ENCODE measurements at places on chromosomes 11 and 22. TPM values are rescaled to one million over a fixed set of nuclear protein-coding genes. Genes with fewer than 3 reads are reported as not detected.

Gene TENM4
- 61.2 TPM for total RNA-seq

Gene MMP12
- not detected for total RNA-seq

Gene NRIP3
- 0.24 TPM for total RNA-seq

Gene MRGPRF
- 30.7 TPM for total RNA-seq

Gene OR6A2
- not detected for total RNA-seq

Gene TREH
- total RNA-seq: not detected

Gene C11orf16
- total RNA-seq: 3.7 TPM

Gene VWCE
- 17.2 TPM for total RNA-seq

Gene DRICH1
- 0.86 TPM for total RNA-seq

Gene CRYBB3
- not detected for total RNA-seq

Gene SUSD2
- 2.3 TPM for total RNA-seq

Gene C11orf52
- total RNA-seq: 1.5 TPM

Gene MPPED2
- total RNA-seq: 10.1 TPM

Gene DKK3
- total RNA-seq: 84.9 TPM

Gene OR2D2
- total RNA-seq: 0.22 TPM

Gene TMEM184B
- total RNA-seq: 42.2 TPM

Gene OR52I2
- not detected for total RNA-seq

Gene MYRF
- total RNA-seq: 41.3 TPM

Gene CEND1
- total RNA-seq: not detected

Gene ESAM
- total RNA-seq: 7.5 TPM

Gene CRACR2B
- 3.9 TPM for total RNA-seq

Gene DEPDC7
- 2.0 TPM for total RNA-seq

Gene FGF19
- 0.31 TPM for total RNA-seq

Gene GAS2
- total RNA-seq: 3.4 TPM

Gene SLC2A11
- total RNA-seq: 21.5 TPM

Gene APOBEC3F
- total RNA-seq: 30.2 TPM

Gene DDX17
- total RNA-seq: 438 TPM

Gene PDGFD
- total RNA-seq: 134 TPM

Gene OR2AG2
- total RNA-seq: not detected
